ENCODE measurements at places on chromosomes 3 and 15.

- no peak for DNase-seq
Measured at GRCh38 chr3:38738630-38739395, 77.2 kb downstream of the SCN10A start.

- DNase-seq, result no peak
Measured at GRCh38 chr3:133230195-133230594, 169.7 kb upstream of the BFSP2 start.

- DNase-seq, result no peak
Measured at GRCh38 chr3:159779883-159780282, 208.8 kb upstream of the IL12A start.

DNA sequence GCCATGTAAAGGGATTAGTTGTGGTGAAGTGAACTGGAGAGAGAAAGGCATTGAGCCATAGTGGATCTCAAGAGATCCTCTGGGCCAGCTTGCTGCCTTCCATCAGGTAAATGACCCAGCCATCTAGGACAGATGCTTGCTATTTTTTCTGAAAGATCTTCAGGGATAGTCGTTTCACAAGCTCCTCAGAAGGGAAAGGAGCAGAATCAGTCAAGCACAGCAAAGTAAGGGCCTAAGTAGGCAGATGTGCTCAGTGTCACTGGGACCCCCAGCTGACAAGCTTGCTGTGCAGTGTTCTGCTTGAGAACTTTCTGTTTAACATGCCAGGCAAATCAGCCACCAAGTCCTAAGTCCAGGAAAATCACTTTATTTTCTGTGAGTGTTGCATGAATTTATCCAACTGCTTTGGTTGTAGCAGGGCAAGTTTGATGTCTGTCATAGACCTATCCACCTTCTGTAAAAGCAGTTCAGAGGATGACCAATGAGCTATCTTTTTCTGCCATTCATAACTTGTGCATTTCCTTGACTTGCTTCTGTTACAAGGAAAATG, 319.8 kb downstream of the IL5RA start:
- no peak for DNase-seq

DNA sequence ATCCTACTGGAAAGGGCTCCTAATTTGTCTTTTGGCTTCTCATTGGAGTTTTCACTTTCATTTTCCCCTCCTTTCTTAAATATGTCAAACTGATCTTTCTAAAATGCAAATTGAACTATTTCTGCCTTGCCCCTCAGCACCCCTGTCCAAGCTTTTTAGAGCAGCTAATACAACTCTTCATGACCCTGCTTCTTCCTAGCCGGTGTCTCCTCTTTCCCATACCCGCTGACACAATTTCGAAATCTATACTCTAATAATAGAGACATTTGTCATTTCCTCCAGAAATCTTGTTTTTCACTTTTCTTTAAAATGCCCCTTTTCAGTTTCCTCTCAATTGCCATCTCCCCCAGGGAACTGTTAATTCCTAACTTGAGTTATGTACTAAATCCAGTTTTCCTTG, 2.9 kb upstream of the EPHA3 start:
- no peak for DNase-seq

DNA sequence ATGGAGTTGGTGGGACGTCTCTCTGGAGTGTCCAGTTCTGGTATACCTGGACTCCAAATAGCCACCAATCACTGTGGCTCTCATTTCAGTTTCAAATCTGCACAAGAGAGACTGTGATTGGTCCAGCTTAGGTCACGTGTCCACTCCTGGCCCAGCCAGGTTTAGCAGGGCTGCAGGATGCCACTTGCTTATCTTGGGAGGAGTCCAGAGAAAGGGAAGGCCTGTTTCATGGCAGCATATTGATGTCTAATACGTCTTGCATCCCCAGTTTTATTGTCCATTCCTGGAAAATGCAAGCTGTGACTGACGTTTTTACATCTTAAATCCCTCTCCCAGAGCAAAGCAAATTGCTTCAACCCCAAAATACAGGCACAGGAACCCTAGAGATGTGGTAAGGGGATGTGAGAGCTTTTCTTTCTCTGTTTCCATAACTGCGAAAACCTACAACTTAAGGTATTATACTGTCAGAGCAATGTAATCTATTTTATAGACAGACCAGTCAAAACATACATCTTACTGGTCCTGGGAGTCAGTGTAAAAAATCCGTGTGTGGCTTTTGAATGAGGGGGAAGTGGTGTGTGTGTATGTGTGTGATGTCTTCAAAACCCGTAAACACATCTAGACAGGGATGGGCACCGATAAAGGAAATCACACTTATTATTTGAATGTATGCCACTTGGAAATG, 274.4 kb downstream of the TLE3 start:
- no peak for DNase-seq

DNA sequence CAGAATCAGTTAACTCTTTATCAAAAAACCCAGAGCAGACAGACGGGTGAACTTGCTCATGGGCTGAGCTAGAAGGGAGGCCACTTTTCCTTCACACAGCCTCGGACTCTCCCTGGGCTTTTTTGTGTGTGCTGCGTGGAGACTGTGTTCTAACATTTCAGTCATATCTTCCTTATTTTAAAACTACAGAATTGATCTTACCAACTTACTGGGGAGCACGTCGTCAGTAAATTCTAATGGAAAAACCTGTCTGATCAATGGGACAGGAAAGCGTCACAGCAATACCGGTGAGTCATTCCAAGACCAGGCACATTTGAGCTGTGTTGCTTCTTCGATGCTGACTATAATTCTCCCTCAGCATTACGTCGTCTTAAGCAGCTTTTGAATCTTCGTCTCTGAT, 145.1 kb downstream of the LPP start:
- no peak for DNase-seq

DNA sequence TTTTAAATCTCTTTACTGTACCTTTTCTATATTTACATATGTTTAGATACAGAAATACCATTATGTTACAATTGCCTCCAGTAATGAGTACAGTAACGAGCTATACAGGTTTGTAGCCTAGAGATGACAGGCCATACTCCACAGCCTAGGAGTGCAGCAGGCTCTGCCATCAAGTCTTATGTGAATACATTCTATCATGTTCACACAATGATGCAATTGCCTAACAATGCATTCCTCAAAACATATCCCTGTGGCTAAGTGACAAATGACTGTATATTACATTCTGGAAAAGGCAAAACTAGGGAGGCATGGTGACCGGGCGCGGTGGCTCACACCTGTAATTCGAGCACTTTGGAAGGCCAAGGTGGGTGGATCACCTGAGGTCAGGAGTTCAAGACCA, 192.4 kb upstream of the IGF1R start:
- DNase-seq, result no peak

GRCh38 chr3:42780398-42780797, 7.3 kb upstream of the CCDC13 start:
- no peak for DNase-seq

- DNase-seq, result no peak
Measured at GRCh38 chr3:44072601-44073540, 168.8 kb upstream of the TOPAZ1 start.

- no peak for DNase-seq
Measured at GRCh38 chr3:23162934-23163333, 40.2 kb upstream of the UBE2E2 start.

DNA sequence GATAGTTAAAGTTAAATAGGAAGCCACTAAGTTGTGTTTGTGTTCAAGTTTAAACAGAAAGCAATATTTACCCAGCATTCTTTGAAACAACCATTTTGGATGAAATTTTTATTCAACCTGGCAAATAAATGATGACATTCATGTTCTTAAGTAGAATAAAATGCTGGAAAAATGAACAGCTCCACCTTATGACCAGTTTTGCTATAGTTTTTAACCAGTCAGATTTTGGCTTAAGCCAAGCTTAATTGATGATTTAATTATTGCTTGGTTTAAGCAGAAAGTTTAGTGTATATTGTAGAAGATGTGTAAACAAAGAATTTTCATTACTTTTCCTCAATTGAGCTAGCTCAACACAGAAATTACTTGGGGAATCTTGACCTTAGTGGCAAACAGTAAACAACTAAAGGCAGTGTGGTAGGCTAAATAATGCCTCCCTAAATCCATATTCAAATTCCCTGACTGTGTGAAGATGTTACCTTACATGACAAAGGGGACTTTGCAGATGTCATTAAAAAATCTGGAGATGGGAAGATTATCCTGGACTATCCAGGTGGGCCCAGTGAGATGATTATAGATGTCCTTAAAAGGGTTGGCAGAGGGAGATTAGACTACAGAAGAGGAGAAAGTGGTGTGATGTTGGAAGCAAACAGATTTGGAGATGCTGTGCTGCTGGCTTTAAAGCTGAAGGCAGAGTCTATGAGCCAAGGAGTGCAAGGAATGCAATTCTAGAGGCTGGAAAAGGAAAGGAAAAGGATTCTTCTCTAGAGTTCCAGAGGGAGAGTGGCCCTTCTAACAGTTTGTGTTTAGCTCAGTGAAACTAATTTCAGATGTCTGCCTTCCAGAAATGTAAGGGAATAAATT, 448.6 kb upstream of the GOLIM4 start:
- no peak for DNase-seq

DNA sequence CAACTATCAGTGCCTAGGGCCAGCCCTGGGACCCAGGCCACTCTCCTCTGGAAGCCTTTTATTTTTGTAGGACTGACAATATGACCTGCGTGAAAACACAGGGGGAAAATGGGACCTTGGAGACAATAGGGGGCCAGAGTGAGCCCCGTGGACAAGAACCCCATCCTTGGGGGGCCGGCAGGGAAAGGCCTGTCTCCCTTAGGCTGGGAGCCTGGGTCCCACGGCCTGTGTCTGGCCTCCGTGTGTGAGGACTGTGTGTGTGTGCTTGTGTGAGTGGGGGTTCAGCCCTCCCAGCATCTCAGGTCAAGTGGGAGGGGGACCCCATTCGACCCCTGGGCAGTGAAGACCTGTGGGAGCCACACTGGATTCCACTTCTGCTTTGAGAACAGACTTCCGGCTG, 53.3 kb downstream of the EXOG start:
- DNase-seq, result no peak

GRCh38 chr15:63409179-63409578, 27.5 kb upstream of the CA12 start:
- no peak for DNase-seq
